IPS DF 6.9 (cell line): ENCODE measurements at places on chromosomes 2 and 18.

GRCh38 chr2:953975-954686 lies 3.5 kb downstream of the SNTG2 start:
- H3K36me3 ChIP-seq: no peaks in the 10 kb centered on the region
- H3K27ac ChIP-seq: no peak overlapping the region
- no peak for DNase-seq
- no peaks in the 10 kb centered on the region for H3K27me3 ChIP-seq

DNA sequence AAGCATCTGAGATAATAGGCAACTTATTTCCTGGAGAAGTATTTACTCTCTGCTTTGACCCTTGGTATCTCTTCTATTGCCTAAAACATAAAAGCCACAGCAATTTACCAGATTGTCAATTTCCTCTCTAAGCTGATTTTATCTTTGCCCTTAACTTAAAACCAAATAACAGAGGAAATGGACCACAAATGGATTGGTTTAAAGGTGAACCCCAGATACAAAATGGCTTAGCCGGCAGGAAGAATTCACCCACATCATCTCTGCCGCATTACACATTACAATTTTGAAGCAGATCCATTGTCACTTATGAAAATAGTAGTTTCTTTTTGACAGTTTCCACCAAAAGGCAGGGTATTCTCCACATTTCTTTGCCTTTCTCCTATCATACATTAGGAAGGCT lies 585.8 kb upstream of the CHAC2 start:
- no peak overlapping the region for H3K27ac ChIP-seq
- H3K36me3 ChIP-seq: no peaks in the 10 kb centered on the region
- no peaks in the 10 kb centered on the region for H3K27me3 ChIP-seq
- H3K4me1 ChIP-seq: no peaks in the 10 kb centered on the region
- DNase-seq: no peak
- H3K4me3 ChIP-seq: no peak overlapping the region

DNA sequence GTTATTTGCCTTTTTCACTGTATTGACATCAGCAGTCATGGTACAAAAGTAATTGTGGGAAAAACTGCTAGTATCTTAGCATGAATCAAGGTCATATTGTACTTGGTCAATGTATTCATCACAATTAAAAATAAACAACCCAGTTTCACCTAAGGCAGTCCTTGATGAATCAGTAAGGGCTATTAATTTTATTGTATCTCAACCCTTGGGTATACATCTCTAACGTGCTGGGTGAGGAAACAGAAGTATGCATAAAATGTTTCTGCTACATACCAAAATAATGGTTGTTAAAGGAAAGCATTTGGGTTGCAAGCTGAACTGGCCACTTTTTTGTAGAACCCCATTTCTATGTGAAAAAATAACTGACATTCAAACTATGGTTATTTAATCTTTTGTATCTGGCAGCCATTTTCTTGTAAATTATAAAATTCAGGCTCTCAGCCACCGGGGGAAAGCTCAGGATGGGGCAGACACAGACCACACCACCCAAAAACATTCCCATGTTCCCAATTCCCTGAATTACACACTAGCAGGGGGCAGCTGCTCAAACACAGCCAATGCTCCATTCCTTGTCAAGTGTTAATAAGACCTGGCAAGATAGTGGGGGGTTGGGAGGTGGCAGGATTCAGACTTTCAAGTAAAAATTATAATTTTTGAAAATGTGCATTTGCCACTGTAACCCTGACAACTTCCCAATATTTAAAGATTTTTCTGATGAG lies 49.3 kb downstream of the OLA1 start:
- no peak overlapping the region for H3K27ac ChIP-seq
- H3K36me3 ChIP-seq: no peaks in the 10 kb centered on the region; the same call in 1 of the 2 replicates
- no peaks in the 10 kb centered on the region; the same call in 1 of the 2 replicates for H3K4me1 ChIP-seq
- H3K4me3 ChIP-seq: no peak overlapping the region
- H3K27me3 ChIP-seq: no peaks in the 10 kb centered on the region
- no peak for DNase-seq

DNA sequence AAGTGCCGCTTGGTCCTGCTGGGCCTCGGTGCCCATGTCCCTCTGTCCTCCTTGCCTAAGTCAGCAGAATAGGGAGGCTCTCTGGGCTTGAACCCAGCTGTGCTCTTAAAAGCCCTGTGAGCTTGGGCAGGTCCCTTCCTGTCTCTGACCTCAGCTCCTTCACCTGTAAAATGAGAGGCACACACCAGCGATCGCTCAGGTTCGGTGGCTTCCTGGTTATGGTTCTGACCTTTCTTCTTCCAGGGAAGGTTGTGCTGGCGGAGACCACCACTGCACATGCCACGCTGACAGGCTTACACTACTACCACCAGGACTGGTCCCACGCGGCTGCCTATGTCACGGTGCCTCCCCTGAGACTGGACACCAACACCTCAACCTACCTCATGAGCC lies 36.1 kb upstream of the MAPRE3 start:
- no peak overlapping the region for H3K4me3 ChIP-seq
- no peak for DNase-seq
- no peak overlapping the region for H3K27ac ChIP-seq
- no peaks in the 10 kb centered on the region for H3K27me3 ChIP-seq

- no peak for DNase-seq
- no peak overlapping the region for H3K27ac ChIP-seq
- H3K4me1 ChIP-seq: 0 out of 2 replicates have a peak, but pooled peaks cover 2% of the 10 kb centered on the region
- no peak overlapping the region for H3K4me3 ChIP-seq
Measured at GRCh38 chr2:237293978-237294377, 120.0 kb downstream of the COL6A3 start.

GRCh38 chr2:229887441-229887840 lies 34.4 kb downstream of the TRIP12 start:
- H3K27ac ChIP-seq: no peak overlapping the region
- H3K36me3 ChIP-seq: no peaks in the 10 kb centered on the region
- H3K4me3 ChIP-seq: no peak overlapping the region
- no peak for DNase-seq
- no peaks in the 10 kb centered on the region for H3K27me3 ChIP-seq
